ENCODE measurements at places on chromosomes 1 and 21.
A peak's percentile ranks its signal among the peaks of the same experiment; 100 is the strongest.

- no peak for DNase-seq
Observed at GRCh38 chr1:17122521-17123164, 3.4 kb upstream of the PADI2 start.

DNA sequence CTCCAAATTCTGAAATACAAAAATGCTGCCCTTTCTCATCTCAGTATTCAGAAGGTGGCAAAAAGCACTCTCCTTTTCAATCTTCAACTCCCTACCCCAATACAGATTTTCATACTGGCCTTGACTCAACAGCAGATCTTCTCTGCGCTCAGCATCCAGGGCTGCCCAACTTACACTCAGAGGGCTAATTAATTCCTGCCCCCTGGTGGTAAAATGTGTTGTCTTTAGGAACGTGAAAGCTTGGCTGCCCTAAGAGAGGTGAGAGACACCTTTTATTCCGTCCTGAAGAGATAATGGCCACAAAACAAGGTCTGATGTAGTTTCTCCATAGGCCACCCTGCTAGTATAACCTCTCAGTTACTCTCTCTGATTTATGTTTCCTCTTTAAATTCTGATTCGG is 25.0 kb downstream of the KRTAP24-1 start:
- DNase-seq: no peak

GRCh38 chr1:237685551-237685950 is 205.2 kb downstream of the ZP4 start:
- DNase-seq: no peak

- no peak for DNase-seq
Observed at GRCh38 chr1:155002464-155003226, at the start of gene ZBTB7B. TSS of gene ZBTB7B (plus strand) at chr1:155002802. CDS start at chr1:155014661, 11,859 bp downstream.

DNA sequence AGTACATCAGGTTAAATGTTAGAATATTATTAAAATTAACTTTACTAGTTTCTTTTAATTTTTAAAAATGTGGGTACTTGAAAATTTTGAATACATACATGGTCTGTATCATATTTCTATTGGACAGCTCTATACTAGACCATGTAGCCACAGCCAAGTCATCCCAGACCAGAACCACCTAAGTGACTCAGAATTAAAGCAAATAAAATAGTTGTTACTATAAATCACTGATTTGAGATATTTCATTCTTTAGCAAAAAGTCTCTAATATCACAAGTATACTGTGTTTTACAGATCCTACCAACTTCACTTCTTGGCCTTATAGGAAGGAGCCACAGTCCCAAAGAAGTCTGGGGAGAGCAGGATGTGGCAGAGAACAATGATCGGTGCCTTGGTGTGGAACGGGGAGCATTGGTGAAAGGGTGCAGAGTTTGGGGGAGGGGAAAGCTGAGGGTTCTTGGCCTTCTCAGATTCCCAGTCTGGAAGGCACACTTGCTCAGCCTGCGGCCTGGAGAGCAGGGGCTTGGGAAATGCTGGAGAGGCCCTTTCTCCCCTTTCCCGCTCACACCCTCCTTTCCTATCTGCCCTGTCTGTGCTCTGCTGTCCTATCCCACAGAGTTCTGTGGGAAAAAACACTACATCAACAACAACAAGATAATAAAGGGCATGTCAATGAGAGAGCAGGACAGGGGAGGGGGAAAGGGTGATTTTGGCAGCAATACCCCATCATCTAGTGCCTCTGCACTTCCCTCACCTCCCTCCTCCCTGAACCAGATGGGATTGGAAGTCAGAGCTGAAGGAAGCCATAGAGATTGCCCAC is 122.1 kb downstream of the NGF start:
- DNase-seq: no peak

- DNase-seq: no peak
Observed at GRCh38 chr1:241419986-241420385, 63.0 kb upstream of the RGS7 start.

GRCh38 chr1:155051342-155051776 is 243 bp downstream of the ADAM15 start:
- no peak for DNase-seq

GRCh38 chr1:84847253-84848250 is 45.5 kb downstream of the LPAR3 start:
- DNase-seq: peak; percentile 15

DNA sequence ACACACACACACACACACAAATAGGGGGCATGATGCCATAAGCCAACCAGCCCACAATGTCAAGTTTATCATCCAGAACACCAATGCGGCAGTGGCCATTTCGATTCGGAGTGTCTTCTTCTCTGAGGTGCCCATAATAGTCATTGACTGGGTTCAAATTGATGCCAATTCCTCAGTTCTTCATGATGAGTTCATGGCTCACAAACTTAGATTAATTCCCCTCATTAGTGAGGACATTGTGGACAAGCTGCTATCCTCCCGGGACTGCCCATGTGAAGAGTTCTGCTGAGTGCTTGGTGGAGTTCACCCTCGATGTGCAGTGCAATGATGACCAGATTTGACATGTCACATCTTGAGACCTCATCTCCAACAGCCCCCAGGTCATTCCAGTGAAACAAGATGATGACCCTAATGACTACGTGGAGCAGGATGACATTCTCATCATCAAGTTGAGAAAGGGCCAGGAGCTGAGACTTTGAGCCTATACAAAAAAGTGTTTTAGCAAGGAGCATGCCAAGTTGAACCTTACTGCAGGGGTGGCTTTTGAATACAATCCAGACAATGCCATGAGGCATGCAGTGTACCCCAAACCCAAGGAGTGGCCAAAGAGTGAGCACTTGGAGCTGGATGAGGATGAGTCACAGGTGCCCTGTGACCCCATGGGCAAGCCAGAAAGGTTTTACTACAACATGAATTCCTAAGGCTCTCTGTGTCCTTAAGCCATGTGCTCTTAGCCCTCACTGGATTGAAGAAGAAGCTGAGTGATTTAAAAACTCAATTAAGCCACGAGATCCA is 211.6 kb upstream of the SAMSN1 start:
- DNase-seq: no peak

DNA sequence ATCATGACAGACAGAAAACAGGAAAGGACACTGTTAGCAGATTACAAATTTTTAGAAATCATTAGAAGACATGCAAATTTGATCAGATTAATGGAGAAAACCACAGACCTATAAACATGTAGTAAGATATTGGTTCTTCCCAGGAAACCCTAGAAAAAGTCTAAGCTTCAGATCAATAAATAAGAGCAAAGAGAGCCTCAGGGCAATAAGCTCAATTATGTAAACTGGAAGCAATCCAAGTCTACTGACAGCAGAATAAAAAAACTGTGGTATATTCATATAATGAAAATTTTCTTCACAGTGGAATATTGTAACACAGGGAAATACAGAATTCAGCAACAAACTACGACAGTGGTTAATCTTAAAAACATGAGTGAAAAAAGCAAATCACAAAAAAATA is 36.3 kb downstream of the NRDC start:
- no peak for DNase-seq

GRCh38 chr1:180230791-180231505 is 884 bp downstream of the LHX4 start:
- DNase-seq: no peak

GRCh38 chr21:35239811-35240219 is 190.7 kb upstream of the RUNX1 start:
- no peak for DNase-seq

- no peak for DNase-seq
Observed at GRCh38 chr1:46807046-46807972, 8.5 kb downstream of the CYP4B1 start.

GRCh38 chr21:26788790-26789189 is 56.4 kb downstream of the ADAMTS1 start:
- no peak for DNase-seq

DNA sequence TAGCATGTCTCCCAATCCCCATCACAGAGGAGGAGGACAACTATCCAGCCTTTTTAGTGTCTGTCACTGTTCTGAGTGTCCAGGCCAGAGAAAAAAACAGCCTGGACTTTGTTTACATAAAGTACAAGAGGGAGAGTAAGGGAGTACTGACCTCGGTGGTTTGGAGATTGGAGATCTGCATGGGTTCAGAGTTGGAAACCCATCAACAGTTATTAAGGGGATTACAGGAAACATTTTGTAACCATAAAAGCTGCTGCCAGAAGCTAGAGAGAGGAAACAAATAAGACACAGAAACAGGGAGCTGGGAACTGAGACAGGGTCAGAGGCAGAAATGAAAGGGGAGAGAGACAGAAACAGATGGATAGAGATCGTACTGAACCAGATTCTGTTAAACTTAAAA is 131.5 kb upstream of the CTTNBP2NL start:
- DNase-seq: no peak

DNA sequence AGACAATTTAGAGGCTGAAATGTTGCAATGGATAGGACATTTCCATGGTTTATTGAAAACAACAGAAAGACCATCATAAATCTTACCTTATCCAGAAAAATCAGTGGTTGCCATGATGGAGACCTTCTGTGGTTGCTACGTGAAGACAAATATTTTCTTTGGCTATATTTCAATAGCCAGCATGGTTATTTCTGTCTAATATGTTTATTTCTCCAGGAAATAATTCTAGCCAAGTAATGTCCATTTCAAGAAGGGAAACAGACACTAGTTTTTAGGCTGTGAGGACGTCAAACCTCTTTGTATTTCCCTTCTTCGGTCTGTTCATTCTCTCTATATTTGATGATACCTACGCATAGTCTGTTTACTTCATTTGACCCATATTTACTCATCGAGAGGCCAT is 49.2 kb upstream of the NFASC start:
- no peak for DNase-seq

- no peak for DNase-seq
Observed at GRCh38 chr1:51558375-51558924, 39.4 kb upstream of the EPS15 start.
